ENCODE measurements at places on chromosomes 3 and 15.

DNA sequence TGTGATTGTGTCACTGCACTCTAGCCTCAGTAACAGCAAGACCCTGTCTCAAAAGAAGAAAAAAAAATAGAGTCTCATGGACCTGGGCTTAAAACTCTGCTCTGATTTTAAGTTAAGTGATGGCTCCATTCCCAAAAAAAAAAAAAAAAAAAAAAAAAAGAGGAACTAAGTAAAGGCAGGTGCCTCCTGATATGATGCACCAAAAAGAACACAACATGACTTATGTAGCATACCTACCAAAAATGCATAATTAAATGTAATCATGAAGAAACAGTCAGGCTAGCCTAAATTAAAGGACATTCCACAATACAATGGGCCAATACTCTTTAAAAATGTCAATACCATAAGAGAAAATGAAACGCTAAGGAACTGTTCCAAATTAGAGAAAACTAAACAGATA is 5.4 kb upstream of the IREB2 start:
- DNase-seq = no peak

- no peak for DNase-seq
Measured at GRCh38 chr3:194798486-194798885, 112.8 kb downstream of the FAM43A start.

DNA sequence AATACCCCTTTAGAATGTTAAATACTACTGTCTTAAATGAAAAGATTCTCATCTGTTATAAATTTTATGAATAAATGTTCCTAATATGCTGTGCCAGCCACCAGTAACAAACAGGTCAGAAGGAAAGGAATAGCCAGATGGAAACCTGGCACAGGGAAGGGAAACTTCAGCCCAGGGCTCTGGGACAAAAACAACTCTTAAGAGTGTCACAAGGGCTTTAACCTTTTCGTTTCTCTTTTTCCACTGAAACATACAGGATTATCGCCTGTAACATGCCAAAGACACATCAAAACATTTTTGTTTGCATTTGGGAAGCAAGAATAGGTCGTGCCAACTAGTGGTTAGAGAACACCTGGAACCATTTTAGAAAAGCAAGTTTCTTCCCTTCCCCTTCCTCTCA is 109.0 kb upstream of the NEDD4 start:
- DNase-seq = no peak

- no peak for DNase-seq
Measured at GRCh38 chr15:61327019-61327631, 98.0 kb upstream of the RORA start.

GRCh38 chr3:9098716-9099675 is 135.7 kb upstream of the RAD18 start:
- DNase-seq = no peak

- no peak for DNase-seq
Measured at GRCh38 chr3:19573644-19574043, 360.4 kb downstream of the EFHB start.

DNA sequence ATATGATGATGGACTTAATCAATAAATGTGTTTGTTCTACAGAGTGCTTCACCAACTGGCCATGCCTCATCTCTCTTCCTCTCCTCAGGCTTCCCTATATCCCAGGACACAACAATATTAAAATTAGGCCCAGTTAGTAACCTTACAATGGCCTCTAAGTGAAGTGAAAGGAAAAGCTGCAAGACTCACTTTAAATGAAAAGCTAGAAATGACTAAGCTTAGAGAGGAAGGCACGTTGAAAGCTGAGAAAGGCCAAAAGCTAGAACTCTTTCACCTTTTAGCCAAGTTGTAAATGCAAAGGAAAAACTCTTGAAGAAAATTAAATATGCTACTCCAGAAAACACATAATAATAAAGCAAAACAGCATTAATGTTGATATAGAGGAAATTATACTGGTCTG is 1010.3 kb downstream of the NAALADL2 start:
- DNase-seq = no peak

GRCh38 chr15:40247406-40247971 is 8.6 kb downstream of the PAK6 start:
- no peak for DNase-seq

- no peak for DNase-seq
Measured at GRCh38 chr3:16468336-16469098, 45.0 kb downstream of the RFTN1 start.

DNA sequence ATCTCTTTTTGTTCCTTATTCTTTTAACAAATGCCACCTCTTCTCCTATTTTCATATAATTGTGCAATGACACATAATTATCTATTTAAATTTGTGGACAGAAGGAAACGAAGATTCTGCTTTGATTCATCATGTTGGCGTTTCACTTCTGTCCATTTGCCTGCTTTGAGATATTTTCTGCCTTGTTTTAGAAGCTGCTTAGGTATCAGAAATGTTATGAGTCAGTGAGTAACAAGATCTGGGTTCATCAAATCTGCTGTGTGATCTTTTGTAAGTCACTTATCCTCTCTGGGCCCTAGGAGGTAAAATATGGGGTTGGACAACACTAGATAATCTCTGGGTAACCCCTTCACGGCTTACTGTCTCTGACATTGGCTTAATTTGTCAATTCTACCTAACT is 7.3 kb upstream of the MINDY4B start:
- DNase-seq = no peak

DNA sequence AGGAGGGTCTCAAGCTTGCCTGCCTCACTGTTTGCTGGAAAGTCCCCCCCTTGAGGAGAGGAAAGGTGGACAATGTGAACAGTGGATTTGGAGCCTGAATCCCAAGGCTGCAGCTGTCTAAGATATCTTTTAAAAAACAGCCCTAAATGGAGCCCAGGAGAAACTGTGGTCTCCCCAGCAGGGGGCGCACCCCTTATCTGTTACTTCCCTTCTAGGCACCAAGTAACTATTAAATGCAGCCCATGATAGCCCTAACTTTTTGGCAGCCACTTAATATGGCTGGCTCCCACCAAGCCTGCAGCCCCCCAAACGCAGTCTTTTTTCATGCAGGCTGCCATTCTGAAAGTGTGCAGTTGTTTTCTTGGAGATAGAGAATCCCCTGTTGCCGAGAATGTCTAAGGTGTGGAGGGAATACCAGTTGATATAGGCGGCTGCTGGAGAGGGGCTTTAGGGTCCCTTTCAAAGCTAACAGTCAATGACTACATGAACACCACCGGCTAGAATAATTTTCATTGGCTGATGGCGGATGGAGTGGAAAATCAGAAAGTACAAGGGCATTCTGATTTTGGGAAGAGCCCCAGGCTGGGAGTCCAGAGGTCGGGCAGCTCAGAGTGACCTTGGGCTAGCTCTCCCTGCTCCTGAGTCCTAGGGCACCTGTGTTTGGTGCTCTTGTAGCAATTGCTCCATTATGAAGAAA is 1.3 kb downstream of the RHCG start:
- DNase-seq = no peak

DNA sequence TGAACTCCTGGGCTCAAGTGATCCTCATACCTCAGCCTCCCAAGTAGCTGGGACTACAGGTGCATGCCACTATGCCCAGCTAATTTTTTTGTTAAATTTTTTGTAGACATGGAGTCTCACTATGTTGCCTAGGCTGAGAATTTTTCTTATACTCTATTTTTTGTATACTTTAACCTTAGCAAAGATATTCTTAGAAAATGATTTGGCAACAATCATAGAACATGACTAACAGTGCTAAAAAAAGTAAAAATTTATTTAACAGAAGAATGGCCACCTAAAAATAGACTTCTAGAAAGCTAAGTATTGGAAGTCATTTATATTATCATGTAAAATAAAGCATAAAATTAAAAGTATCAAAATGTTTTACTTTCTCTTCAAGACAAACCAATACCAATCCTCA is 322.3 kb downstream of the PLCL2 start:
- no peak for DNase-seq

DNA sequence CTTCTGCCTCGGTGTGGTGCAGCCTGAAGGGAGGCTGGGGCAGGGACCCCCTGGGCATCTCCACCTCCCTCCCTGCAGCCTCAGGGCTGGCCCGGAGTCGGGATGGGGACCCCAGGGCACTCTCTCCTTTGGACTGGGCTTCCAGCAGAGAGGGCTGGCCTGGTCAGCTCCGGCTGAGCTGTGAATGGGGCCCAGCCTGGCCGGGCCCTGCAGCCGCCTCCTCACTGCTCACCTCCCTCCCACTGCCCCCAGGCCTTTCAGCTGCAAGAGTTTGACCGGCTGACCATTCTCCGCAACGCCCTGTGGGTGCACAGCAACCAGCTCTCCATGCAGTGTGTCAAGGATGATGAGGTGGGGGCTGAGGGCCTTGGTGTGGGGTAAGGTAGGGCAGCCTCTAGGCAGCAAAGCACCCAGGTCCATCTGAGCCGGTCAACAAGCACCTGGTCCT is 36.0 kb downstream of the PSTPIP1 start:
- no peak for DNase-seq

GRCh38 chr15:70478251-70478990 is 284.9 kb downstream of the UACA start:
- no peak for DNase-seq

DNA sequence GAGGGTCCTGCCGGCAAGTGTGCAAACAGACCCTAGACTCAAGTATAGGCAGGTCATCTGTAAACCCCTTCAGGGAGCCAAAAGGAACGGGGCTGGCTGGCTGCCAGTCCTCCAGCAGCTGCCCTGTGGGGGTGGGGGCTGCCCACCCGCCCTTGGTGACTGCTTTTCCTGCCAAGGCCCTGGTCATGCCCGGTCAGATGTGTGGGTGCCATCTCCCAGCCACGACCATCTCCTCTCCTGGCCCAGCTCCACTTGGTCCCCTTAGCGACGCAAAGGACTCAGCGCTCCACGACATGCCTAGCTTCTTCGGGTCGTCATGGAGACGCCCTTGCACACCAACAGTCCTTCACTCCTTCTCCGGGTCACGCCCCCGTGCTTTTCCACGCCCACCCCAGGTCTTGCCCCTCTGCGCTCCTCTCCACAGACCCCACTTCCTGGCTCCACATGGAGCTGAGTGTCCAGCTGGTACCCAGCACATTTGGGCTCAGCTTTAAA is 2.4 kb downstream of the MUC4 start:
- DNase-seq = no peak
